H1 (cell line): ENCODE measurements at places on chromosomes 6 and 20. TPM values are rescaled to one million over a fixed set of nuclear protein-coding genes. Genes with fewer than 3 reads are reported as not detected.

DNA sequence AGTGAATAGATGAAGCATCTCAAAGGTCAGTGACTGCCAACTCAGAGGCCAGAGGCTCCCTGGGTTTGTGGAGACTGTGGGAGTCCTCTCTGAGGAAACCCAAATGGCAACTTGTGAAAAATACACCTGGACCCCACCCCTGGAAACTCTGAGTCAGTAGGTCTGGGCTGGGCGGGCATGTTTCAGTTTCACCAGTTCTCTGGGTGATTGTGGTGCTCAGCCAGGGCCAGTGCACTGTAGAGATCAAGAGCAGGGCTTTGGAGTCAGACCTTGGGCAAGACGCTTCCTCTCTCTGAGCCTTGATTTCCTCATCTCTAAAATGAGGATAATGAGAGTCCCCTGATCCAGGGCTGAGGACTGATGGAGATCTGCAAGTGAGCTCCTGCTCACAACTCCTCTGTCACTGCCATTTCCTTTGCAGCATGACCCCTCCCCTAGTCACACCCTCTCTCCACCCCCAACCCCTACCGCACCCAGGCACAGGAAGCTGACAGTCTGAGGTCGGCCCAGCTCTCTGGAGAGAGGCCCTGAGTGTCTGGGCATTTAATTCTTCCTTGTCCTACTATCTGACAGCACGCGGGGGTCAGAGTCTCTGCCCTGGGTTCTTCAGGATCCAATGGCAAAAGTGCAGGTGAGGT, 5.1 kb downstream of the DEF6 start:
- no peak for DNase-seq

DNA sequence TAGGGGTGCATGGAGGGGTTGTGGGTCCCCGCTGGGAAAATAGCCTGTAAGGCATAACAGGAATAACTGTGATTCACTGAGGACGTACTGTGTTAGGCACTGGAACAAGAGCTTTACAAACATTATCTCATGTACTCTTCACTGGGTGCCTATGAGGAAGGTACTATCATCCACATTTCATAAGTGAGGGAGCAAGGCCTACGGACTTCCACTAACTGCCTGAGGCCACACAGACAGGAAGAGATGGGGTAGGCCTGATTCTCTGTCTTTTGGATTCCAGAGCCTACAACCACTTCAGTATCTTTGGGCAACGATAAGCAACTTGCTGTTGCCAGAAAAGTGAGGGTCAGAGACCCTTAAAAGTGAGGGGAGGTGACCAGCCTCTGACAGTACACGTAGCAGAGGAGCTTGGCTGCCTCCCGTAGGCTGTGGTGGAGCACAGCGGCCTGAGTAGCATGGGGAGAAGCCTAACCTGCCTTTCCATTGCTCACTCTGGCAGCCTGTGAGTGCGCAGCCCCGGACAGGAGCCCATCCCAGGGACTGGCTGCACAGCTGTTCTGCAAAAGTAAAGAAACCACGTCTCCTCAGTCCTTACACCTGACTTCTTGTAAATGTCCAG, 30.4 kb downstream of the PSMB1 start:
- no peak for DNase-seq

GRCh38 chr20:52150440-52151258, 40.9 kb downstream of the ZFP64 start:
- no peak for DNase-seq

- DNase-seq: no peak
Measured at GRCh38 chr20:51799401-51799860, 2.9 kb downstream of the SALL4 start.

DNA sequence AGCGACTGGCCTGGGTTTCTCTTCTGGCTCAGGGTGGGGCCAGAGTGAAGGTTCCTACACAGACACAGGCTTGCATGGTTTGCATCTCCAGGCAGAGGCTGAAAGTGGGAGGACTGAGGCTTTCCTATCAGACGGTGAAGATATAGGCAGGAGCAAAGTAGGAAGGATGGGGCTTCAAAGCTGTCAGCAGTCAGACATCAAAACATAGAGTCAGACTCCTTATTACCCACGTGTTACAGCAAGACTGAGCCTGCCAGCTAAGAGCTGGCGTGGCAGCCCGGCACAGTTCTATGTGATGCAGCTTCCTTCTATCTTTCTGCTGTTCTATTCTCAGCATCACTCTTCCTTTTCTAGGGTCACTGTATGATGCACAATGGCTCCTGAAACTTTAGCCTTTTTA, 445.1 kb downstream of the DOK5 start:
- no peak for DNase-seq

DNA sequence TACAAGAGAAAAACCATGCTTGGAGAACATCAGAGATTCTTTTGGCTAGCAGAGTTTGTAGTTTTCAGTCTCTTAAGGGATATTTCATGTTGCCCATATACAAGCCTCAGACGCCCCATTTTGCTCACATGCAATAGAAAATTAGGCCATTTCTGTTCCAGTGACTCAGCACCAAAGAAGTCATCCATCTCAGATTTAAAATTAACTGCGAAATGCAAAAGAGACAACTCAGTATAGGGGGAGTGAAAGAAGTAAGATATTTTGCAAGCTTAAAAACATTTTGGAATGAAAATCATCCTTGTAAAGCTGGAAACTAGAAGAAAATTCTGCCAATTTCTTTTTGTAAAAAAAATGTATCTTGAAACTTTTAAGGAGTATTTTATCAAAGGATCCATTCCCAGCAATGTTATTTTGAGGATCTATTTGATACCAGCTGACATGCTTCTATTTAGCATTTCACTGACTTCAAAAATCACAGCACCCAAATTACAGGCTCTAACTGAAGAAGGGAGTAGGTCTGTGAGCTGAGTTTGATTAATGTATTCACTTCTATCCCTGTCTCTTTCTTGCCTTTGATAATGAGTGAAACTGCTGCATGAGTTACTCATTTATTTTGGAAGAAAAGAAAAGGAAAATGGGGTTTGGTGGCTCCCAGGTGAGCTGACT, 223.7 kb upstream of the SULF2 start:
- DNase-seq: no peak

DNA sequence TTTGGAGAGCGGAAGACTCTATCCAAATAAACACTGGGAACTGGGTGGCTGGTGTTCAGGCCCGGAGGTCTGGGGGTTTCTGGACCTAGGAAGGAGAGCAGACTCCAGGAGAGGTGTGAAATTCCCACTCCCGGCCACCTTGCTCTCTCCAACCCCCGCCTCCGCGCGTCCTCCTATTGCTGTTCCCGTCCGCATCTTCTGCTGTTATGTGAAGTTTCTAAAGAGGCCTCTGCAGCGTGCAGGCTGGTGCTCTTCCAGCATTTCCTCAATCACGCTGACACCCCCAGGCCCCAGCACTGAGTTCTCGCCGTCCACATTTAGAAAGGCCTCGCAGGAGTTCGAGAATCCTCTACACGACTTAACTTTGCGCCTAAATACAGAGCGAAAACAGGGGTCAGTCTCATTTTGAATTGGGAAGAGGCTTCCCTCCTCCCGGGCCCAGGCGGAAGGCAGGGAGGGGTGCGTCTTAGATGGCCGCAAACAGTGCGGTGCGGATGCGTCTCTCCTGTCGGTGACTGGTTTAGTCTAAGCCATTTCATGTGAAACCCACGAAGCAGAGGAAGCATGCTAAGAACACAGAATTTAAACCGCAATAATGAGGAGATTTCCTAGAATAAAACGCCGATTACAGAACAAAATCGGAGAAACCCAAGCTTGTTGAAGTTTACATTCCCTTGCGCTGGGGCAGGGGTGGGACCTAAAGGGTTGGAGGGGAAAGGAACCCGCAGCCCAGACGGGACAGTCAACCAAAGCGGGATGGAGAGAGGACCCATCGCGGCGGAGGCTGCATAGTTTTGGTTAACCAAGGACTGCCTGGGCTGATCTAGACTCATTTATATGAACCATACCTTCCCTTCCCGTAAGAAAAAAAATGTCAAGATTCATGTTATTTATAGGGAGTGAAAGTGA, 4.0 kb upstream of the FOXF2 start:
- DNase-seq: no peak

The ENPP5 gene
- total RNA-seq: 7.6 and 7.8 TPM in 2 replicates

DNA sequence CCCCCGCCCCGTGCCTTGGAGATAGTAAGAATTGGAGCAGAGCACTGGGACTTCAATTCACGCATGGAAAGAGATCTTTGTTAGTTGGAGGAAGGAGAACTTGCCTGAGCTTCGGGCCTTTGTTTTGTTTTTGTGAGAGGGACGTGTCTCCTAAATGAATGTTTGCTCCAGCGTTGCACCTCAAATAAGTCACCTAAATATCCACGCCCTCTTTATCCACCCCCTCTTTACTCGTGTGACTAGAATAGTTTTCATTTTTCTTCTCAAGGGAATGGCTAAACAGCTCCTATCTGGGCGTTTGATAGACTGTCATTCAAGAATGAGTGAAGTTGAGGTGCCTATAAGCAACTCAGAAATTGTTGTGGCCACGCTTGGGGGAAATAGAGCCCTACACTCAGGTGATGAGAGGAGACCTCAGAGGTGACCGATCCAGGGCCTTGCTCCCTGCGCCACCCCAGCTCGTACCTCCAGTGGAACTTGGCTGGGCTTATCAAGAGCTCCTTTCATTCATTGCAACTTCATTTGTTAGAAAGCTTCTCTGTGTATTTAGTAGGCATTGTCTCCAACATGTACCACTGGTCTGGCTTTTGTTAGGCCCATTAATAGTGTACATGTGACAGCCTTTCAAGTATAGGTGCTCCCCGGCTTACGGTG, 861 bp downstream of the PCMTD2 start:
- no peak for DNase-seq

GRCh38 chr20:50824137-50824536, 29.3 kb downstream of the BCAS4 start:
- no peak for DNase-seq
